Stimulated activated CD8-positive, alpha-beta memory T cell treated with anti-CD3 and anti-CD28 coated beads, Interleukin-4, amount 100 ng/mL, for 1 hour (primary cell): ENCODE measurements at places on chromosomes 12 and 14.

- no peak for DNase-seq
Observed at GRCh38 chr12:83514372-83514771, 827.7 kb downstream of the TMTC2 start.

- no peak for DNase-seq
Observed at GRCh38 chr12:64678248-64678647, 68.0 kb downstream of the RASSF3 start.

- DNase-seq: no peak
Observed at GRCh38 chr12:52359621-52360061, 7.6 kb downstream of the KRT85 start.

- no peak for DNase-seq
Observed at GRCh38 chr14:91075553-91075952, 15.1 kb upstream of the RPS6KA5 start.
